ENCODE measurements at places on chromosomes 5 and 9.

GRCh38 chr5:125668884-125669283 lies 754.3 kb upstream of the GRAMD2B start:
- no peak for DNase-seq

- peak; percentile 90 for DNase-seq
Observed at GRCh38 chr5:124748687-124749594, 2.5 kb upstream of the ZNF608 start.

DNA sequence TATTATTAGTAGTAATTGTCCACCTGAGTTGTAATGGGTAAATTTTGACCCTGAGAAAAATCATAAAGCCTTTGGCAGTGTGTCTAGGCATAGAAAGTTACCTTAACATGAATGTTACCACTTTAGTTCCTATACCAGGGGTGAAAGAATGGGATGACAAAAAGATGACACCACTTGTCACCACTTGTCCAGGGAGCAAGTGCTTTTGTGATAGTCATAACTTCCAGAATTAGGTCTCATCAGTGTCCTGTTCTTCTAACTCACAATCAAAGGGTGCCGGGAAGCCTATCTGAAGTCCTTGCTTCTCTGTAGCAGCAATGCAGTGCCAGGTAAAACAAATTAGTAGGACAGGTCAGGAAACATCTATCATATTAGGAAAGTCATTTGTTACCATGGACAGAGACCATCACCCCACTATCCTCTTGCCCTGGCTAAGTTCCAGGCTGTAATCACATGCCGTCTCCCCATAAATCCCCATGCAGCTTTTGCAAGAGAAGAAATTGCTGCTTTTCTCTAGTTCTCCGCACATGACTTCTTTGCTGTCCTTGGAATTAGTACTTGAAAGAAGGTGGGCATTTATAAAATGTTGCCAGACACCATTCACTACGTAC lies 156.5 kb upstream of the SGCD start:
- DNase-seq, result no peak

DNA sequence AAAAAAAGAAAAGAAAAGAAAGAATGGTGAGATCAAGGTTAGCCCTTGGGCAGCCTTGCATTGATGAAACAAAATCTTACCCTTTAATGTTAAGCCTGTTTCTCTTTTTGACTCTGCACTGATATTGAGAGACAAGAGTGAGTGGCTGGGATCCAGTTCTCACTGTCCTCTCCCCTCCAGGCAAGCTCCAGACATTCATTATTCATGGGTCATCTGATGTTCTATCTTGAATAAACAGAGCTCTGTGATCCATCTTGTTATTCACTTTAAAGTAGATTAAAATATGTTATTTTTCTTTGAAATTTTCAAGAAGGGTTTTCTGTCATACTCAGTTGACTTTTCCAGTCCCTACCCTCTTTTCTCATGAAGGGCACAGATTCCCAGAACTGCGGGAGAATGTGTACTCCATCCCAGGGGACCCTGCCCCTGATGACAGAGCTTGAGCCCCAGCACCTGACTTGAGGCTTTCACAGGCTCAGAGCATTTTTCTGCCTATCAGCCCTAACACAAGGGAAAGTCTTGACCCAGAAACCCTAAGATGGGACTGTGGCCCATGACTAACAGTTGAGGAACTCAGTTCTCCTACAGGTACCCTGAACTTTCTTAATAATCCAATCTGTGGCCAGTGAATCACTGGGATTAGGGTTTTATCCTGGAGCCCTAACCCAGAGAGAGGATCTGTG lies 24.1 kb downstream of the ACTL7B start:
- peak; percentile 64 for DNase-seq

DNA sequence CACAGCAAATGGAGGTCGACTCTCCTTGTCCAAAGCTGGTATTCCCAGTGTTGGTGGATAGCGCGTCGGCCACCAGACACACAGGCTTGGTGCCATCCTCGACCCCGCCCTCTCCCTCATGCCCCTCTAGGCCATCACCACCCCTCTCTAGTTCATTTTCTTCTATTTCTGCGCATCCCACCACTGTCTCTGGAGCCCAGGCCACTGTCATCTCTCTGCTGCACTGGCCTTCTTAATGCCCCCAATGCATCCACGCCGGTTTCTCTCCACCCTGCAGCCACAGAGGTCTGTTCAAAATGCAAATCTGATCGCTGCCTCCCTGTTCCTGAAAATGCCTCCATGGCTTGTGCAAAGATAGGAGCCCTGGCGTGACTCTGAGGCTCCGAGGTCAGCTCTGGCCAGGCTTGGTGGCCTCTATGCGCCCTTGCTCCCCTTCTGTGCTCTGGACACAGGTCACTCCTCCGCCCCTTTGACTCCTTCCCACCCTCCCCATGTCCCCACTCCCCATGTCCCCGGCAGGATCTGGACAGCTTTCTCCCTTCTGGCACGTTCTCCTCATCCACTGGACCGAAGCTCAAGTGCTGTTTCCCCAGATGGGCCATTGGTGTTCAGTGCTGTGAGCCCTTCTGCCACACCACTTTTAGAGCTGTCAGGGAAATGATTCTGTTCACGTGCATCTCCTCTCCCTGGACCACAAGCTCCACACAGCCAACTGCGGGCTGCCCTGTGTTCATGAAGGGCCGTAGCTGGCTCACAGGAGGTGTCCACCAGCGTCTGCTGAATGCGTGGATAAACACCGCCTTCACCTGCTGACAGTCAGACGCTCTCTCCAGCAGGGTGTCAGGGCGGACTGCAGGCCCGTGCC lies 59.5 kb upstream of the RNF130 start:
- no peak for DNase-seq

DNA sequence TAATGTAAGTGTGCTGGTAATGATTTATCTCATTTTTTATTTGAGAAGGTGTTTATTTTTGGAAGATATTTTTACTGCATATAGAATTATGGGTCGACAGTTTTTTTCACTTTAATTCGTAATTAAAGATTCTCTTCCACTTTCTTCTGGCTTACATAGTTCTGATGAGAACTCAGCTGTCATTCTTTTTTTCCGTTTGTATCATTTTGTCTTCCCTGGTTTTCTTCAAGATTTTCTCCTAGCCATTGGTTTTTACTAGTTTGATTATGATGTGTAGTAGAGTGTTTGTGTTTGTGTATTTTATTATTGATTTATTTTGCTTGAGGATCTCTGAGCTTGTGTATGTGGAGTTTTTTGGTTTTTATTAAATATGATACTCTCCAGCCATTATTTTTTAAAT lies 21.7 kb downstream of the SLF1 start:
- DNase-seq, result no peak

GRCh38 chr9:32426278-32426939 lies 42.0 kb downstream of the ACO1 start:
- peak; percentile 21 for DNase-seq

DNA sequence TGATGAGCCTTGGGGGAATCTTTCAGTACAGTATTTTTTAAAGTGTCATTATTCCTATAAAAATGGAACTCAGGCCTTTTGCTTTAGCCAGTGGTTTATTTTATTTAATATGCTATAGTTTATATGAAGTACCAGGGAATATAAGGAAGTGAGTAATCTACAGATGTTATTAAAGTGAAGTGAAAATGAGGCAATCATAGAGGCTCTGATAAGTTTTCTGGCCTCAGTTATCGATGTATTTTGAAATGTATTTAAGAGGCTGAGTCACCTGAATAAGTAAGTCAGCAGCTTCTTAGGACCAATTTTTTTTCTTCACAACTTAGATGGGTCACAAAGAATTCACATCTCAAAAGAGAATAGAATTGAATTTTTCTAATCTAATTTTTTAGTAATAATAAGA lies 829.0 kb downstream of the DNAH5 start:
- DNase-seq, result no peak

- peak; percentile 86 for DNase-seq
Observed at GRCh38 chr5:79318935-79319614, 83.1 kb downstream of the JMY start.

- DNase-seq, result no peak
Observed at GRCh38 chr5:149748471-149749094, 18.5 kb downstream of the PPARGC1B start.

- no peak for DNase-seq
Observed at GRCh38 chr9:98563212-98563907, 145.4 kb downstream of the GABBR2 start.

DNA sequence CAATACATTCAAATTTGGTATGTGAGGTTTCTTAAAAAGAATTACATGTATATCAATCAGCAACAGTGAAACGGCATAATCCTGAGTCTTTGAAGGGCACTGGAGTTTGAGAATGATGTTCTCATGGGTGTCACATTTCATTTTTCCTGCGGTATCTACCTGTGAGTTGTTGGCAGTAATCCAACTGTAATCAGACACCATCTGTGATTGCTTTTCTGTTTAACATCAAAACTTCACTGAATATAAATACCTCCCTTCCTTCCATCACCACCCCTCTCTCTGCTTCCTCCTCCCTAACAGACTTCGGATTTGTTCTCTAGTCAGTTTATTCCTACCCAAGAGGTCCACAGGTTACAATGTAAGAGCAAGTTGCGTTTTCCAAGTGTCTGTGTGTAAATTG lies 275.2 kb upstream of the PCSK5 start:
- DNase-seq, result no peak

DNA sequence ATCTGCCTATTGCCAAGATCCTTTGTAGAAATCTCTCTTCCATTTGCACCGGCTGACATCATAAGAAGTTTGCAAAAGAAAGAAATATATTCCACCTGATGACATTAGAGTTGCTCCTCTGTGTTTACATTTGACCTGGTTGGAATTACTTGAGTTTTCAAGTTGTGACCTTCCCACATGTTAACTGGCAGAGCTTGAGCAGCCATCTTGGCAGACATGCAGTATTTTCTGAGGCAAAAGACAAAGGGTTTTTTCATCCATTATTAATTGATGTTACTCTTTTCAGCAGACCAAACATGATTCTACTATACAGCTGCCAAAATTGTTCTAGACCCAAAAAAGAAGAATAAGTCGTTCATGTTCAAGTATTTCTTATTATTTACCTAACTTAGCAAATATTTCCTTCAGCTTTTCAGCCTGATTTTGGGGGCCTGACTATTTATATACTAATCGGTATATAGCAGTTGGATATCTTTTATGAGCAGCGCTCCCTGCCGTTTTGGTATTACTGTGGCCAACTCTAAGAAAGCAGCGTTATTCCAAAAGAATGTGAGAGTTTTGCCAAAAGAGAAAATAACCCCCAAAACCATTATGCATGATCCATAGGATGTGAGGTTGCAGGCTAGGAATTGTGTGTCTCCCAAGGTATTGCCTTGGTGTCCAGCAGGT lies 212.9 kb downstream of the PBX3 start:
- no peak for DNase-seq

All from fibroblast of skin of back (primary cell).